Stimulated activated CD8-positive, alpha-beta memory T cell treated with anti-CD3 and anti-CD28 coated beads, Interleukin-7, amount 100 ng/mL, for 1 hour (primary cell): ENCODE measurements at places on chromosomes 7 and 10.

DNA sequence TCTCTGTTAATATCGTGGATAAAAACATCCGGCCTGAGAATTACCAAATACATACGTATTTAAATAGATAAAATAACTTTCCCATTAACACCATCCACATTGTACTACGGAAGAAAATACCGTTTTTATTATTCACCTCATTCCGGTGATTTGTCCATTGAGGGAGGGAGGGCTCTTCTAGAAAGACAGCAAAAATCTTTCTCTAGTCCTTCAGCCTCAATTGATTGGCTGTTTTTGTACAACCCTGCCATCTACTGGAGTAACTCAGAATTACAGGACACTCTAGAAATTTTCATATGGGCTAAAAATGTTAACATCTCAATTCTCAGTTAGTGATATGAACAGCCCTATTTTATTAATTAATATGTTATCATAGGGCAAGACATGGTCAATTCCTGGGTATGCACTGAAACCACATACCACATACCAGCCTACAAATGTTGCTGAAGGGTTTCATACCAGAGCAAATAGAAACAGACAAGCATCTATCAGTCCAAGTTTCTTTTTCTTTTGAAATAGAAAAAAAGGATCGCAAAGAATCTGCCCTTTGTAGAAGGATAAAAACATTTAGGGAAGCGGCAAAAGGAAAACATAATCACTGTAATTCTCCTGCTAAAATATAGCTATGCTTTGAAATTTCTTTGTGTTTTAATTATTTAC is 55.8 kb upstream of the CDCA7L start:
- DNase-seq = no peak

DNA sequence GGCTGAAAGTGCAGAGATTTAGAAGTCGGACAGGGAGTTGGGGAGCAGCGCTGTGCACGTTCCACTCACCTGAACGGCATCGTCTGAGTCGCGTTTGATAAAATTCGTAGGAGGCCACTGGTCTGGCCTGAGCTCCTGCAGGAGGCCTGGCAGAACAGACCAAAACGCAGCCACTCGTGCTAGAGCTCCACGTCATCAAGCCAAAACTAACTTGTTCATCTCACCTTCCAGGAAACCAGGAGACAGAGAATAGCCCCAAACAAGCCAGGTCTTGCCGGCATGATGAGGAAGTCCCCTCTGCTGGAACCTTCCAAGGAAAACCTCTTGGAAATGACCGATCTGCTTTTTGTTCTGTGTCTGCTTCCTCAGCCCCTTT is 43.4 kb upstream of the DNAJB6 start:
- no peak for DNase-seq

DNA sequence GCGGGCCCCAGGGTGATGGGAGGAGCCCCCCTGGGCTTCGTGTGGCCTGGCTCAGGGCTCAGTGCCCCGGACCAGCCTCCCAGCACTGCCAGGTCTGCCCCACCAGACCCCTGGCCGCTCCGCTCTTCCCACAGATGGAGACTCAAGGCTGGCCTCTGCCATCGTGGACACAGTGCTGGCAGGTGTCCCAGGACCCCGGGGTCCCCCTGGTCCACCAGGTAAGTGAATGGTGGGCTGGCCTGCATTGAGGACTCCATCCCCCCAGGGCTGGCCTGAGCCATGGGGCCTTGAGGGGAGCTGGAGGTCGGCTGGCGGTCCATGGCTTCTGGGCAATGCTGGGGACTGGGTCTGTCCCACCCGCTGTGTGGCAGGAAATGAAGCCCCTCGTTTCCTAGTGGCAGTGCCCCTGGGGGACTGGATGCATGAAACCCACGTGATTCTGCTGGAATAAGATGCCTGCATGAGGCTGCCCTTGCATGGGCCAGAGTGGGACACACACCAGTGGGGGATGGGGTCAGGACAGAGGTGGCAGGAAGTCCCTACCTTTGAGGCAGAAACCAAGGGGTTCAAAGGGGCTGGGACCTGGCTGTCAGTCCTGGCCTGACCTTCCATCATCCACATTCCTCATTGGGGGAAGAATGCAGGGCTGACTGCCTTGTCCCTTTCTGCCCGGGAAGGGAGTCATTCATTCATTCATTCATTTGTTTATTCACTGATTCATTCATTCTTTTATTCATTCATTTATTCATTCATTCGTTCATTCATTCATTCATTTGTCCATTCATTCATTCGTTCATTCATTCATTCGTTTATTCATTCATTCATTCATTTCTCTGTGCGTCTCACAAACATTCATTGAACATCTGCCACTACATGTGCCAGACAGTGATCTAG is 81.8 kb downstream of the MYL10 start:
- no peak for DNase-seq

DNA sequence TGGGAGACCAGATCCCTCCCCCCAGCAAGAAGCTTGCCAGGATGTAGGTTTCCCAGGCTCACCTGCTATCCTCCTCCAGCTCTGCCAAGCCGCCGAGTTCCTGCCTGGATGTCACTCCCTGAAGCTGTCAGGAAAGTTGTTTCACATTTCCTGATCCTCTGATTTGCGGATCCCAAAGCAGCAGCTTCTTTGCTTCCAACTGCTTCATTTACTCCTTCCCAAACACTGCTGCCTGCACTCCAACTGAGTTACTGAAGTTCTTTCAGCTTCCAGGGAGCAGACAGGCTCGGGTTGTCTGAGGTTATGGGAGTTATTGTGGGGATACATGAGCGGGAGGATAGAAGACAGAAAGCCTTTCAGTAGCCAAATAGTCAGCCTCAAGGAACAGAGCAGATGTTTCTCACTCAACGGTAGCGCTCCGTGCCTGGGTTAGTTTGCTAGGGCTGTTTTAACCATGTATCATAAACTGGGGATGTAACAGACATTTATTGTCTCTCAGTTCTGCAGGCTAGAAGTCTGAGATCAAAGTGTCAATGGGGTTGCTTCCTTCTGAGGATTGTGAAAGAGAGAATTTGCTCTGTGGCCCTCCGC is 516.0 kb downstream of the REEP3 start:
- no peak for DNase-seq

DNA sequence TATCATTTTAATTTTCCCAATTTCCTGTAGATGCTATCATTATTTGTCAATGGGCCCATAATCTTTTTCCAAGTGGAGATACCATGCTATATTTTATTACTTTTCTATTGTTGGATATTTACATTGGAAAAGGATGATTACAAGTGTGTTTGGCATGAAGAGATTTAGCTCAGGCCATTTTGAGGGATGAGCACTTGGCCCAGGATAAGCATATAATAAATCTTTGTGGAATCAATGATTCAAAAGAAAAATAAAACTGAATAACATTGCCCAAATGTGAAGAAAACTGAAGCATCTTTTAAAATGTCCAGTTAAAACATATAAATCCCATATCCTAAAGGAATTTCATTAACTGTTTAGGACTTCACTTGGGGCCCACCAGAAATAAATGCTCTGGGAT is 260.9 kb upstream of the BMPER start:
- no peak for DNase-seq

- no peak for DNase-seq
These were observed 18.6 kb downstream of the TAS2R41 start for GRCh38 chr7:143496263-143496662.

GRCh38 chr7:36861656-36862055 is 137.4 kb upstream of the AOAH start:
- DNase-seq = no peak

- no peak for DNase-seq
These were observed 81.2 kb upstream of the OIT3 start for GRCh38 chr10:72812415-72812752.

- DNase-seq = no peak
These were observed 20.1 kb downstream of the MYL10 start for GRCh38 chr7:101608772-101609713.

DNA sequence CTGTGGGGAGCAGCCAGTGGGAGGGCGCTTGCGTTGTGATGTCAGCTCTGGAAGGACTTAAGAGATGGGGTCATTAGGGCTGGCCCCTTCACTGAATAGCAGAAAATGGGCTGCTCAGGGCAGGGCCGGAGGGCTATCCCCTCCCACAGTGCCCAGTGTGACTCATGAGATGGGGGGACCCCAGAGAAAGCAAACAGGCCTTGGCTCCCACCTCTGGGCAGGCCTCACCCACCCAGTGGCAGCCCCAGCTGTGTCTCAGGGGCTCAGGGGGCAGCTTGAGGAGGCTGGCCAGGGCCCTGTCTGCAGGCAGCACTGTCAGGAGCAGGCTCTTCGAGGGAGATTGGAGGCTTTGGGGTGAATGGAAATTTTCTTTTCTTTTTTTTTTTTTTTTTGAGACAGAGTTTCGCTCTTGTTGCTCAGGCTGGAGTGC is 168.3 kb downstream of the SLIT1 start:
- DNase-seq = no peak

DNA sequence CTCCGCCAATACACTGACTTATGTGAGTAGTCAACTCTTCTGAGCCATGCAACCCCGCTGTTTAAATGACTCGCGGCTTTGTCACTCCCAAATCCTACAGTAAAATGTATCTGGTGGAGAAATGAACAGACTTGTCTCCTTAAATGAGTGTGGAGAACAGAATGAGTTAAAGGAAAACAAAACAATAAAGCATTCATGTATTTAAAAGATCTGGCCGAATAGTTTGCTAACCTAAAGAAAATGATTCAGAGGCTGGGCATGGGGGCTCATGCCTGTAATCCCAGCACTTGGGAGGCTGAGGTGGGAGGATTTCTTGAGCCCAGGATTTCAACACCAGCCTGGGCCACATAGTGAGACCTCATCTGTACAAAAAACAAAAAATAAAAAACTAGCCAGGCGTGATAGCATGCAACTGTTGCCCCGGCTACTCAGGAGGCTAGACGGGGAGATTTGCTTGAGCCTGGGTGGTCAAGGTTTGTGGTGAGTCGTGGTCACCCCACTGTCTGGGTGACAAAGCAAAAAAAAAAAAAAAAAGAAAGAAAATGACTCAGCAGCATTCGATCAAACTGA is 86.5 kb upstream of the PFKP start:
- no peak for DNase-seq

- no peak for DNase-seq
These were observed 14.2 kb downstream of the VTI1A start for GRCh38 chr10:112461029-112461887.

- no peak for DNase-seq
These were observed 247 bp downstream of the PARD3 start for GRCh38 chr10:34814913-34815184.

DNA sequence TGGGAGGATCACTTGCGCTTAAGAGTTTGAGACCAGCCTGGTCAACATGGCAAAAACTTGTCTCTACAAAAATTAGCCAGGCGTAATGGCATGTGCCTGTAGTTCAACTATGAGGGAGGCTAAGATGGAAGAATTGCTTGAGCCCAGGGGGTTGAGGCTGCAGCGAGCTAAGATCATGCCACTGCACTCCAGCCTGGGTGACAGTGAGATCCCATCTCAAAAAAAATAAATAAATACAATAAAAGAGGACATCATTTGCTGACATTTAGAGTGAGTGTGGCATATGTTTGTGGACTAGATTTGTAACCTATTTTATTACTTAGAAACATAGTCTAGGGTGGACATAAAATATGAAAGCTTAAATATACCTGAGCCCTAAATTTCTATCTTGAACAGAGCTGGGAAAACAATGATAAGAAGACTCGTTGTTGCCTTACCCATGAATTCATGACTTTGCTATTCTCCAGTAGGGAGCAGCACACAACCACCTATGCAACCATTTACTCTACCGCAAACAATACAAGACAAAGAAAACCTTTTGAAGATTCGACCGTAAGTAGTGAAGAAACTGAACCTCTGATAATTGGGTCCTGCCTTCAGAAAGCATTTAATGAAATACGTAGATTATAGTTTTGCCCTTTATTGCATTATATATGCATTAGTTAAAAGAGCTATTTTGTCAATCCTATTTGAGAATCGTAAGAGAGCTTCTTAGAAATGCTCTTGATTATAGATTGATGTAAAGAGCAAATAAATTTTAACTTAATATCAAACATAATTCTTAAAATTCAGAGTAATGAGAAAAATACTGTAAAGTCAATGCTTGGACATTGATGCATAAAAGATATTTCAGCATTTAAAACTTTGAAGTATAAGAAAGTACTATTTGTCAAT is 83.5 kb downstream of the GNAT3 start:
- no peak for DNase-seq

GRCh38 chr7:75650062-75650461 is 88.7 kb downstream of the HIP1 start:
- DNase-seq = no peak

GRCh38 chr10:124037784-124038183 is 55.6 kb downstream of the CHST15 start:
- no peak for DNase-seq
